Activated CD4-positive, alpha-beta T cell treated with anti-CD3 and anti-CD28 coated beads, Interleukin-10, Interleukin-2, amounts not matched to agents 100 ng/mL and 50 ng/mL, durations not matched to agents 16 hours and 8 hours (primary cell): ENCODE measurements at places on chromosomes 16 and 17.

GRCh38 chr16:6211644-6212043 lies 1114.0 kb upstream of the EEF2KMT start:
- DNase-seq = no peak

- DNase-seq = no peak
Measured at GRCh38 chr17:78794864-78795640, 13.0 kb upstream of the CYTH1 start.

DNA sequence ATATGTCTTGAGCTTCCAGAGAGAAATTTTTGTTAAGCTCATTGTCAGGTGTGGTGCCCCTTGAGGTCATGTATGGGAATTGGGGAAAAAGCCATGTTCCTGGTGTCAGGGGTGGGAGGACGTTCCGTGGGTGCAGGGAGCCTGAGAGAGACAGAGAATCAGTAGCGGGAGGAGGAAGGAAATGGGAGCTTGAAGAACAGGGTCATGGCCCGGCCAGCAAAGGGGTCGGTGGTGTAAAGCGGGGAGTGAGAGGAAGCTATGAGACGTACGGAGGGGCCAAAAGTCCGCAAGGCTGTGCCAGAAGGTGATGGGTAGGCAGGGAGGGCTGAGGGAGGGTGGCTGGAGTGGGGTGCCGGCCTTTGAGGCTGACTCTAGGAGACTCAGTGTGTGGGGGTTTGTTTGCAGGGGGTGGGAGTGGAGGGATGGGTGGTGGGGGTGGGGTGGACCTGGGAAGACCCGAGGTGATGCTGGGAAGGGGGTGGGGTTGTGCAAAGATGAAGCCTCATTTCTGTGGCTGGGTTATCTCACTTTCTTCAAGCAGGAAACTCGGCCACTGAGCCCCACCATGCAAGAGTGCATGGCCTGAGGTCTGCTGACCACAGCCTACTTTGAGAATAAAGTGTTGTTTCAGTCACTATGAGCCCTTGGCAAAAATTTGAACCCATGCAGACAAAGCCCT lies 63.6 kb downstream of the PLCG2 start:
- DNase-seq = no peak

DNA sequence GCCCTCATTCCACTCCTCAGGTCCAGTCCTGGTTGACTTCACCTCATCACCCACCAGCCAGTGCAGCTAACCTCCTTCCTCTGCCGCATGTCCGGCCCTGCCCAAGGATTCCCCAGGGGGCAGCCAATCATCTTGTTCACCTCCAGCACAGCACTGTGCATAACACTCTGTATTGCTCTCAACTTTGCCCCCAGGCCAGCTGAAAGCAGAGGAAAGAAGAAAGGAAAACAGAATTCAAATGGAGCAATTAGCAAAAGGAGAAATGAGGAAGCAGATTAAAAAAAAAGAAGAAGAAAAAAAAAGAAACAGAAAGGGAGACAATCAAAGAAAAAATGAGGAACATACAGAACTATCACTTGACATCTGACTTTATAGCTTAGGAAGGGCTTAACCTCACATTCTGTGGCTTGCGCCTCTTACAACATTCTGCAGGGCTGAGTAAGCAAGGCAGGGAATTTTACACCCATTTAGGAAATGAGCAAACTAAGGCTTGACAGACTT lies 26.1 kb downstream of the GAS7 start:
- no peak for DNase-seq

GRCh38 chr17:73641826-73642600 lies 2.2 kb downstream of the SDK2 start:
- DNase-seq = no peak

- no peak for DNase-seq
Measured at GRCh38 chr16:85917012-85917411, 18.1 kb downstream of the IRF8 start.

- no peak for DNase-seq
Measured at GRCh38 chr16:8663192-8664089, 11.0 kb upstream of the ABAT start.

DNA sequence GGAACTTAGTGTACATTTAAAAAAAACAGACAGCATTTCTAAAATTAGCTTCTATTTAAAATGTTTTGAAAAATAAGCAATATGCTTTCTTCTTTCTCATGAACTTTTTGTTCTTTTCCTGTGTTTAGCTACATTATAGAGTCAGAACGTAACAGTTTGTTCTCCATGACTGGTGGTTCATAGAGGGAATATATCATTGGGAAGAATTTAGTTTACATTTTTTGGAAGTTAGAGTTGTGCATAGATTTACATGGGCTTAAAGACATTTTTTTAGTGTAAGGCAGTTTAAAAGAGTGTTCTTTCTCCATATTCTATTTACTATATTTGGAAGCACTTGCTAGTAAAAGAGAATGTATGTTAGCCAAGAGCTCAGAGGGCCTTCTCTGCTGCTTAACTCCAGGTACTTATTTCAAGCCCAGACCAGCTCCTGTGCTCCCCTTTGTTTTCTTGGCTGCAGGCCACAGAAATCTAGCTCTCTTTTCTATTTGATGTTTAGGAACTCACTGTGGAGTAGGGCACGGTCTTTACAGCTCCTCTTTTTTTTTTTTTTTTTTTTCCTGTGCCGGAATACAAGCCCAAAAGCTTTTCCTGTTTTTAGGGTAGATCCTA lies 20.2 kb downstream of the AP2B1 start:
- DNase-seq = no peak

DNA sequence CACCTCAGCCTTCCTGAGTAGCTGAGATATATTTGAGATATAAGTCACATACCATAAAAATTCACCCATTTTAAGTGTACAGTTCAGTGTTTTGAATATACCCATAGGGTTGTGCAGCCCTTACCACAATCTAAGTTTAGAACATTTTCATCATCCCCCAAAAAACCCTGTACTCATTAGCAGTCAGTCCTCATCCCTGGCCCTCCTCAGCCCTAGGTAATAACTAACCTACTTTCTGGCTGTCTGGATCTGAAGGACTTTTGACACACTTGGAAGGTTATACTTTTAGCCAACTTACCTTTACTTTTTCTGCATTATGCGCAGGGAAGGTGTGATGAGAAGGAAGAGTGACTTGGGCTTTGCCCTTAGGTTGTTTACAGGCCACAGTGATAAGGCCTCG lies 4.0 kb upstream of the PLEKHG4 start:
- no peak for DNase-seq

DNA sequence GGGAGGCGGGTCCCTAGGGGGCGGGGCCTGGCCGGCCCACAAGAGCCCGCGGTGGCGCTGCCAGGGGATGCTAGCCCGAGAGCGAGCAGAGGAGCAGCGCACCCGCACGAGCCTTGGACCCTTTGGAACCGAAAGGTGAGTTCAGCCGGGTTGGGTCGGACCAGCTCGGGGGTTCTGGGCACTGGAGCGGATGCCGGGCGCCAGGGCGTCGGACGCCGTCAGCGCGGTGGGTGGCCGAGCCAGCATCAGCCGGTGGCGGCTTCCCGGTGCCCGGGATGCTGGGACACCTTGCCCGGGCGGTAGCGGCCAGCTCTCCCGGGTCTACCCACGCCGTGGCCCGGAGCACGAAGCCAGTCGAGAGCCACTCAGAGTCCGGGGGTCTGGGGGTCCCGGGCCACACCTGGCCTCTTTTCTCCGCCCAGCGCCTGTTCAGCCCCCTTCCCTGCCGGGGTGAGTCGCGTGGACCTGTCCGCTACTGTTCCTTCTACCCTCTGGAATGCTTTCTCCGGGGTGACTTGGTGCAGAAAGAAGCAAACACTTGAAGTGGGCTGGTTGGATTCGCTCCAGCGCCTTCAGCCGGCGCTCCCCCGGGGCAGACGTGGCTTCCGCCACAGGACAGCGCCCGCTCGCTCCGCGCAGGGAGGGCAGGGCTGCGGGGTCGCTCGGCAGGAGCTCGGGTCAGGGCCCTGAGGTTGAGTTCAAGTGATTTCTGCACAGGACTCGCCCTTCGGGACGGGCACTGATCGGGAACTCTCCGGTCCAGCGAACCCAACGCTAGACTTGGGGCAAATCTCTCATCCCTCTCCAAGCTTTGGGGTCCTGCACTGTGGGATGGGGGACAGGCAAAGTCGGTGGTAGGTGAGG lies at the start of gene SCNN1G:
SCNN1G (plus strand) TSS at position 67 of the 864 bp plus-strand sequence. CDS start 3,527 bp downstream, outside the sequence.
- no peak for DNase-seq

- DNase-seq = no peak
Measured at GRCh38 chr17:68560966-68561720, 40.0 kb downstream of the FAM20A start.

DNA sequence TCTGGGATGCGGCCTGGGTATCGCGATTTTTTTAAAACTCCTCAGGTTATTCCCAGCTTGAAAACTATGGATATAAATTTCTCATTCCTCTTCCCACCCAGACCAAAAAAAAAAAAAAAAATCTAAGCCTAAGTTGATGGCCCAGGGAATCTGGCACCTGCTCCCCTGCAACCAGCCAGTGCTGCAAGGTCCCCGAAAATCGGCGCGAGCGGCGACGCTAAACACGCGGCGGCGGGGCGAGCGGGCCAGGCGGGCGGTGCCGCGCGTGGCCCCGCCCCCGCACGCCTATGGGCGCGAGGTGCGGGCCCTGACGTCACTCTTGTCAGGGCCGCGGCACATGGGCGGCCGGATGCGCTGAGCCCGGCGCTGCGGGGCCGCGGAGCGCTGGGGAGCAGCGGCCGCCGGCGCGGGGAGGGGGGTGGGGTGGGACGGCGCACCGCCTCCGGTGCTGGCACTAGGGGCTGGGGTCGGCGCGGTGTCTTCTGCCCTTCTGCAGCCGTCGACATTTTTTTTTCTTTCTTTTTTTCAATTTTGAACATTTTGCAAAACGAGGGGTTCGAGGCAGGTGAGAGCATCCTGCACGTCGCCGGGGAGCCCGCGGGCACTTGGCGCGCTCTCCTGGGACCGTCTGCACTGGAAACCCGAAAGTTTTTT lies at the start of gene HLF:
HLF (plus strand) TSS at position 316 of the 654 bp plus-strand sequence. CDS start 525 bp downstream, outside the sequence.
- peak; percentile 82 for DNase-seq

- DNase-seq = no peak
Measured at GRCh38 chr16:85777583-85778310, 21.6 kb downstream of the EMC8 start.

DNA sequence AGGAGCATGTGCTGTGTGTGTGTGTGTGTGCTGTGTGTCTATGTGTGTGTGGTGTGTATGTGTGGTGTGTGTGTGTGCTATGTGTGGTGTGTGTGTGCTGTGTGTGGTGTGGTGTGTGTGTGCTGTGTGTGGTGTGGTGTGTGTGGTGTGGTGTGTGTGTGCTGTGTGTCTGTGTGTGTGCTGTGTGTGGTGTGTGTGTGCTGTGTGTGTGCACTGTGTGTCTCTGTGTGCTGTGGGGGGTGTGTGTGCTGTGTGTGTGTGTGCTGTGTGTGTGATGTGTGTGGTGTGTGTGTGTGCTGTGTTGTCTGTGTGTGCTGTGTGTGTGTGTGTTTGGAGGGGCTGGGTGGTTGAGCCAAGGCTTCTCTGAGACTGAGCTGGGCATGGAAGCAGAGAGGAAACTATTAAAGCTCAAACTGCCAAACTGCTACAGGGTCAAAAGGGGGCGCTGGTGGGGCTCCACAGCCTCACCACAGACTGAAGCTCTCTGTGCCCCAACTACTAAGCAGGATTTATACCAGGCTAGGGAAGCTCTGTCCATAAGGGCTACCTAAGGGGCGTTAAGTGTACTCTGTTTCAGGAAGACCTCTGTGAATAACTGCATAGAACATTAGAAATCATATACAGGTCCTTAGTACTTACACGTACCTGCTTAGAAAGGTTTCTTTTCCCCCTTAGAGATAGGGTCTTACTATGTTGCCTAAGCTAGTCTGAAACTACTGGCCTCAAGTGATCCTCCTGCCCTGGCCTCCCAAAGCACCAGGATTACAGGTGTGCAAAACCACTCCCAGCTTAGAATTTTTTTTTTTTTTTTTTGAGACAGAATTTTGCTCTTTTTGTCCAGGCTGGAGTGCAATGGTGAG lies 27.8 kb upstream of the GHDC start:
- DNase-seq = peak; percentile 70

GRCh38 chr16:28586466-28586865 lies 10.4 kb downstream of the SULT1A2 start:
- no peak for DNase-seq

DNA sequence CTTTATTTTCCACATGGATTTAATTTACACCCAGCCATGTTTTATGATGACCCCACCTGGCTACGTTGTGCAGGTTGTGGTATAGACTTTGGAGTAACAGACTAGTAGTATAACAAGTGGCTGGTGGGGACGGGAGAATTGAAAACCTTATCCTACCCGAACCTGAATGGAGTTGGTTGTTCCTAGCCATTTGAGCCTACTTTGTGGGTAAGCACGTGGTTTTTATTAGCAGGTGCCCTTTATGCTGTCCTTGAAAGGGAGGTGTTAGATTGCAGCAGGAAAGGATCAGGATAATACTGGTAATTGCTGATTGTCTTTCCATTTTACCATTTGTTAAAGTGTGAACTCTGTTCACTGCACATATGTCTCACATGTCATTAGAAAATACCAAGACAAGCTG lies 31.9 kb upstream of the PHAF1 start:
- DNase-seq = no peak

- DNase-seq = no peak
Measured at GRCh38 chr16:67430504-67430976, 381 bp upstream of the HSD11B2 start.

- DNase-seq = no peak
Measured at GRCh38 chr16:35753559-35754390, 2294.4 kb downstream of the TP53TG3F start.

DNA sequence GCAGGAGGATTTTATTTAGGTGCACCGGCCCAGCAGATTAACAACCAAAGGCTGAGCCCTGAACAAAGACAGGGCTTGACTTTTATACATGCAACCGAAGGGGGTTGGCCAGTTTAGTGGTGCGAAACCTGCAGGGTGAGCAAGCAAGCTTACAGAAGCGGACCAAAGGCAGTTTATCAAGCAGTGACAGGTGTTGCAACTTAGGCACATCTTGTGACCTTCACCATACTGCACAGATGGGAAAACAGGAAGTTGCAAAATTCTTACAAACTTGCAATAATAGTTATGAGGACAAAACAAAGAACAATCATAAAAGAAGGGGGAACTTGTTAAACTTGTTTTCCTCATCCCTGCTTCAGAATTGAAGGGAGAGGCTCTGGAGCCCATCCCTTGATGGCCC lies 1265.1 kb downstream of the CDH8 start:
- DNase-seq = no peak

DNA sequence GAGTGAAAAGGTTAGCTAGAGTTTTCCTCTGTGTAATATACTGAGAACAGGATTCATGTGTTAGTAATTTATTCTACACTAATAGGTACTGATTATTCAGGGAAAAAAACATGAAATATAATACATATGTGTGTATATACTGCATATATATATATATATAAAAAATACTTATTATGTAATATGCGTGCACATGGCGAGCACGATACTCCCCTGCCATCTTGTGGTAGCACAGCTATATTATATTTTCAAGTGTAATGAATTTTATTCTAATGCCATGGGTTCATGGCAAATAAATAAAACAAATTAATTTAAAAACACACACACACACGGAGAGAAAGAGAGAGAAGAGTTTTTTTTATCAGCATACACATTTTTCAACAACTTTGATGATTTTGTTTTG lies 460.6 kb downstream of the KCNJ2 start:
- no peak for DNase-seq
